ENCODE measurements at places on chromosomes 4 and X. TPM values are rescaled to one million over a fixed set of nuclear protein-coding genes. Genes with fewer than 3 reads are reported as not detected.

DNA sequence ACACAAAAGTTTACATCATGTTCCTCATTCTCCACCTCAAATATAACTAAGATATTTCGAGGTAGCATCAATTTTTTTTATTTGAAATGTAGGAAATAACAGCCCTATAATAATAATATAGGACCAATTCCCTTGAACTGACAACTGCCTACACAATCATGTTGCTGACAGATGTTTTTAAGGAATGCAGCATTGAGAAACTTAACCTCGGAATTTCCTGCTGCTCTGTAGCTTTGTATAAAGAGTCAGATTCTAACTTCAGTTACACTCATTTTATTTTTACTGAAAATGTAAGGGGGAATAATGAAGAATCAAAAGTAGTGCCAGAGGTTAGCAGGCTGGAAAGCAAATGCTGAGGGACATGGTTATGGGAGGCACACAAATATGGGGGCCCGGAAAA, 235.8 kb downstream of the RBMX2 start:
- DNase-seq: no peak

The SPATA18 gene
- total RNA-seq: 18.6 TPM

GRCh38 chrX:24839331-24839730, 145.6 kb downstream of the POLA1 start:
- DNase-seq: no peak

DNA sequence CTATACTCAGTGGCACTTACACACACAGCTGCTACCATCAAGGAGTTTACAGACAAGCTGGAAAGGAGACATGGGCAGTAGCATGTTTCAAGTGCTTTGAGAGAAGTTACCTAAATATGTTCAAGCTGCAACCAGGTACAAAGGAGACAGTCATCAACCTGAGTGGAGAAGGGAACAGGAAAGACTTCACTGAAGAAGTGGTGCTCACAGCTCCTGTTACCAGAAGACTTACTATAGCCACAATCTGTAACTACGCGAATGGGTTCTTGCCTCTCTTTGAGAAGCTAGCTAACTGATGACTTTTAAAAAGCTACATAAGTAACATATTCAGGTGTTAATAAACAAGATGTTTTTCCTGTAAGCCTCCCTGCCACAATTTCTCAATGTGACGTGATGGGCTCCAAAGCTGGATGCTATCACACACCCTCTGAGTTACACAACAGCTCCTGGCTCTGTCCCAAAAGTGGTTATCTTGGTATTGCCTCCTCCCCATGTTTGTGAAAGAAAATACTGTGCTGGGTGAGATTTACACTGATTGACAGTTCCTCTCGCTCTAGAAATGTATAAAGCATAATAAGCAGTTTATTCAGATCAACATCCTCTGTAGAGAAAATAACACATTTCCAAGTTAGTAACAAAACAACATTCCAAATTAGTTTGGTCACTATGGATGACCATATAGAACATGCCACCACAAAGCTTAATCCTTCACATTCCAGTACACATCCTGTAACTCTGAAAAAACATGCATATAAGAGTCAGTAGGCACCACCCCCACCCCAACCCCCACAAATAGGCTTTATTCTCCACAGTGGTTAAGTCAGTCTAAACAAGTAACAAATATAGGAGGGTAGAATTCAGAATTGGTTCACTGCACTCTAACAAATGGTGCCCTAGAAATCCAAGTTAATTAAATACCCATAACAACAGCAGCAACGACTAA, 81.8 kb downstream of the FRYL start:
- DNase-seq: no peak

The USP9X gene
- 101 TPM for total RNA-seq

DNA sequence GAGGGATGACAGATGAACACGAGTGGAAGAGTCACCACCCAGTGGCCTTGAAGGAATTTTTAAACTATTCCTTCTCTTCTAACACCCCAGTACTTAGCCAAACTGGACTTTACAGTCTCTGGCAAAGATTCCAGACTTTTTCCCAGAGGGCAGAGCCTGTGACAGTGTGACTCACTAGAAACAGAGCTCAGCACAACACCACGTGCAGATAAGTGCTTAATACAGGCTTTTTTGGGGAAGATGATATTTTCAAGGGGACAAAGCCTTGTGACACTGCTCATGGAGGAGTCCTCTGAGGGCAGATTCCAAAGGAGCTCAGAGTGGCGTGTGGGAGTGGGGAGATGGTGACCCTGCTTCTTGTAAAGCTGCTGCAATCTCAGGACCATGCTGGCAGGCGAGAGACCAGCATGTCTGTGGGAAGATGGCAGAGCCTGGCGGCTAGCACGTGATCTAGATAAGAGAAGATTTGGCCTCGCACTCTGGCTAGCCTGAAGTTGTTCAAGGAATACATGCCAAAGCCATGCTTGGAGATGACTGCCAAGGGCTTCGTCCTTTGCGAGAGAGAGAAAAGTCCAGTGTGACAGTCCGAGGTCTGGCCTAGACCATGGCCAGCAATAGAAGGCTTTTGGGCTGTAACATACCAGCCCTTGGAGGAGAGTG, 2.4 kb downstream of the RAB33A start:
- no peak for DNase-seq

- DNase-seq: no peak
These were observed 74.4 kb upstream of the NAP1L2 start for GRCh38 chrX:73289039-73289438.

DNA sequence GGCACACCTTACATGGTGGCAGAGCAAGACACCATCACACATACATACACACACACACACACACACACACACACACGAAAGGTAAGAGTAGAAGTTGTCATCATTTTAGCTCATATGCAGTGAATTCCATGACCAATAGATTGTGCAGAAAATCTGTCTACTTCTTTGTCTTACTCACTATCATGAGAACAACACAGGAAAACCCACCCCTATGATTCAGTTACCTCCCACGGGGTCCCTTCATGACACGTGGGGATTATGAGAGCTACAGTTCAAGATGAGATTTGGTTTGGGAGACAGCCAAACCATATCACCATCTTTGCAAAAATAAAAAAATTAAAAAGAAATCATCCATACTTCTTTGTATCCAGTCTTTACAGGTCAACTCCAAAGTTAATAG, 221.1 kb downstream of the BMPR1B start:
- no peak for DNase-seq

DNA sequence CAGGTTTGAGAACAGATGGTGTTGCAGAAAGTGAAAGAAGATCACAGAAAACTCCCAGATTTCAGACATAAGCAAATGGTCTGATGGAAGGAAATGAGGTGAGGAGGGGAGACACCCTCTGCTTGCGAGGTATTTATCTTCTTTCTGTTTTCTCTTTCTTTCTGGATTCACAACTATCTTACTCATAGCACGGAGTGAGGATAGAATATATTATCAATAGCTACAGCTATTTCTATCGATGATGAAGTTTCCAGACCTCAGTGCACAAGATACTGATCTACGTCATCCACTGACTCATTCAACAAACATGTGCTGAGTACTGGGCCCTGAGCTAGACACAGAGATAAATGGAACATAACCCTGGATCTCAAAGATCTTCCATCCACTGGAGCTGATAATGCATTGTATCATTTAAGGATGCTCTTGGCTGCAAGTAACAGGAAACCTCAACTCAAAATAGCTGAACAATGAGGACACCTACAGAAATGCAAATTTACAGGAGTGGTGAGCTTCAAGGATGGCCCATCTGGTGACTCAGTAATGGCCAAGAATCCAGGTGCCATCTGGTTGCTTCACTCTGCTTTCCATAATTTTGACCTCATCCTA, 21.2 kb downstream of the SLC2A9 start:
- DNase-seq: no peak

DNA sequence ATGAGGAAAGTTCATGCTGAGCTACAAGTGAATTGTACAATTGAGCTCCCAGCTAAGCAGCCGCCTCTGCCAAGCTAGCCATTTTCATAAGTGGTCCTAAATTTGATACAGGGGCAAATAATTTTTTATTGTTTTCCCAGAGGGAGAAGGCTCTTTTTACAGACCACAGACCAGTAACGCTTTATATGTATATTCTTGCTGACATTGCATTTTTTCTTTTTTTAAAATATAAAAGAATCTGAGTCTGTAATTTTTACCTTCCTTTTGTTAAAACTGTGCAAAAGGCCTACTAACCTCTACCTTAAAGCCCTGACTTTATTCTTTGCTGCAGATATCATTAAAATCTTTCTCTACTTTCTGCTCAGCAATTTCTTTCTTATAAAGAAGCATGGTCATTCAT, 501.2 kb upstream of the INTU start:
- DNase-seq: no peak

DNA sequence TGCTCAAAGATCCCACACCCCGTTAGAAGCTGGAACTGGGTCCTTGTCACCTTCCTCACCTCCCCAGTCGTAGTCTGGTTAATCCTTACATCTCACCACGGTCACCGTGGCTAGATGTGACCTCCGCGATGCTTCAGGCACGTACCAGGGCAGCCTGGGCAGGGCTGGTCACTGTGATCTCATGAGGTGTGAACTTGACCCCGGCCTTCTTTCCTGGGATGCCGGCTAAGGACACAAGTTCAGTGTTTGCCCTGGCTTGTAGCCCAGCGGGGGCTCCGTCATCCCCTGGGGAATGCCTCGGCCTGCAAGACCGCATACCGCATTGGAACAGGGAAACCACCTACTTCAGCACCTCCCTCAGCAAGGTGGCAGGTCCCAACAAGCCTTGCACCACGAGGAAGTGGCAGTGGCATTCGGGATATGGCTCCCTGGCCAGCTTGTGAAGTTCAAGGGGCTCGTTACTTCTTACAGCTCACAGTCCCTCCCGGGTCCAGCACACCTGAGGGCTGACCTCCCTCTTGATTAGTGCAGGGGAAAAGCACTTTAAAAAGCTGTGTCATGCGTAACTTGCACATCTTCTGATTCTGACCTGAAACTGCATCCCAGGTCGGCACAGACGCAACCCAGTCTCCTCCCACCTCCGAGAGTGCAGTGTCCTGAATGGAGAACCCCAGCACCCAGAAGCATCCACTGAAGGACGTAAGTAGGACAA, 25.9 kb downstream of the NOP14 start:
- DNase-seq: peak; percentile 84

DNA sequence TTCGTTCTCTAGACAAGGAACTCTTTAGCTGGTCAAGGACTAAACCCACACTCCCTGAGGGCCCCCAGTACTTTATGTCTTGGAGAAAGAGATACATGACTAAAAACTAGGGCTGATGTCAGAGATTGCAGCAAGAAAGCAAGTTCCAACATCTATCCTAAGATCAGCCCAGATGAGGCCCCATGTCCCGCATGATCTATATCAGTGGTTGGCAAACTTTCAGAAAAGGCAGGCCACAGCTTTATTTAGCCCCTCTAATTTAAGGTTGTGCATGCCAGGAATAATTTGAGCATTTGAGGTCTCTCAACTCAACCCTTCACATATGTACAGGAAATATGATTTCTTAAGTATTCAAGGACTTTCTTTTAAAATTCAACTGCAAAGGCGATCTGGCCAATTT, 44.1 kb upstream of the FRMD7 start:
- no peak for DNase-seq

The TEX13D gene
- total RNA-seq: not detected

GRCh38 chr4:110975338-110975737, 352.5 kb upstream of the PITX2 start:
- no peak for DNase-seq

The HS6ST2 gene
- 1.9 TPM for total RNA-seq

DNA sequence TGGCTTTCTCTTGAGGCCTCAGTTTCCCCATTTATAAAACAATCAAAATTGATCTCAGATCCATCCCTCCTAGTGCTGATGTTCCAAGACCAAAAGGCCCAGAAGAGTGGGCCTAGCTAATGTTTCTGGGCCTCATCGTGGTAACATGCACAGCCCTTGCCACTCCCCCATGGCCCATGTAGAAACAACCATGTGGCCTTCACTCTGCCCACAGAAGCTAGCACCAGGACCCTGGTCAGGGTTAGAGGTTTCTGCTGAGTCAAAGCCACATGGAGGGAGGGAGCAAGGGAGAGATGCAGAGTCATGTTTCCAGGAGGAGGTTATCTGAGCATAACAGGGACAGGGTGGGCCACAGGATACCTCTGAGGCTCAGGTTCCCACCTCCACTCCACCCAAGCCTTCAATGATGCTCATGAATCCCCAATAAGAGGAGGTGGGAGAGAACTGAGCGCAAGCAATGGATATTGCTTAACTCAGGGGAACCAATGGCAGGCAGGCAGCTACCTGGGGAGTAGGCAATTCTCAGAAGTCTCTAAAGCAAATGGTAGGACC, 16.9 kb downstream of the OTUD5 start:
- no peak for DNase-seq

GRCh38 chr4:110615353-110616237, 7.3 kb downstream of the PITX2 start:
- DNase-seq: no peak

- no peak for DNase-seq
These were observed 126.0 kb downstream of the LDB2 start for GRCh38 chr4:16772366-16772850.

GRCh38 chrX:22585831-22586230, 313.1 kb downstream of the CBLL2 start:
- no peak for DNase-seq

- DNase-seq: no peak
These were observed 517.5 kb upstream of the GRIA3 start for GRCh38 chrX:122666601-122667000.

GRCh38 chr4:17502756-17503155, 9.1 kb downstream of the QDPR start:
- DNase-seq: no peak

DNA sequence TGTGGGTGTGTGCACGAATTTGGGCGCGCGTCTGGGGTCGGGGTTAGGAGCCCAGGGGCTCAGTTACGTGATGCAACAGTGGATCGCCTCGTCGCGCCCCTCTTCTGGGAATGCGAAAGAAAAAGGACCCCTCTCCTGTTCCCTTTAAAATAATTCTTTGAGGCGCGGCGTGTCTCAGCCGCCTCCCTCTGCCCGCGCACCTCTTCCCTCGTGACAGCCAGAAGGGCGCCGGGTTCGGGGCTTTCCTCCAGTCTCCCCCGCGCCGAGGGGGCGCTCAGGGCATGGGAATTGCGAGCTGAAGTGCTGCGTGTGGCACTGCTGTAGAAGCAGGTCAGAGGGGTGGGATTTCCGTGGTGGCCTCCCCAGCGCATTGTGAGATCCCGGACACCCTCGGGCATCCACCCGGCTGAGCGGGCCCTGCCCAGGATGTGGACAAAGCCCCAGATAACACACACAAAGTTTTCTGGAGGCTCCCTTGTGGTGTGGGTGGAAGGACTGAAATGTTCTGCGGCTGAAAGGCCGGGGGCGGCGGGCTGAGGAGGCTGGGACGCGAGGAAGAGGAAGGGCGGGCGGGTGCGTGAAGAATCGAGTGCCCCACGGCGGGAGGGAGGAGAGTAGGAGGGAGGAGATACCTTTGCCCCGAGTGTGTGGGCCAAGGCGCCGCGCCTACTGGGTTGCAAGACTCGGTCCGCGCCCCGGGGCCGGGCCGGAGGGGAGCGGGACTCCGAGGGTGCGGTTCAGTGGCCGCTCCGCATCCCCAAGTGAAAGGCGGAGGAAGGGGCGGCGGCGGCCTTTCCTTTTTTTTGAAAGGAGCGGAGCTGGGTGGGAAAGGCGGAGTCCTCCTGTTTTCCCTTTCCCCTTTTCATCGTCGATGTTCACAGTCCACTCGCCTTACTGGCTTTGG, 752 bp downstream of the SEPTIN11 start:
- DNase-seq: peak; percentile 93

GRCh38 chrX:132622130-132622529, 133.3 kb upstream of the MBNL3 start:
- no peak for DNase-seq

The FGF16 gene
- total RNA-seq: not detected

- no peak for DNase-seq
These were observed 58.2 kb downstream of the RAB40AL start for GRCh38 chrX:102995316-102995715.

The IL1RAPL2 gene
- total RNA-seq: not detected

Measured in chondrocyte (in vitro differentiated cells).